NCI-H2081 (cell line): ENCODE measurements at places on chromosomes 16 and 17.

DNA sequence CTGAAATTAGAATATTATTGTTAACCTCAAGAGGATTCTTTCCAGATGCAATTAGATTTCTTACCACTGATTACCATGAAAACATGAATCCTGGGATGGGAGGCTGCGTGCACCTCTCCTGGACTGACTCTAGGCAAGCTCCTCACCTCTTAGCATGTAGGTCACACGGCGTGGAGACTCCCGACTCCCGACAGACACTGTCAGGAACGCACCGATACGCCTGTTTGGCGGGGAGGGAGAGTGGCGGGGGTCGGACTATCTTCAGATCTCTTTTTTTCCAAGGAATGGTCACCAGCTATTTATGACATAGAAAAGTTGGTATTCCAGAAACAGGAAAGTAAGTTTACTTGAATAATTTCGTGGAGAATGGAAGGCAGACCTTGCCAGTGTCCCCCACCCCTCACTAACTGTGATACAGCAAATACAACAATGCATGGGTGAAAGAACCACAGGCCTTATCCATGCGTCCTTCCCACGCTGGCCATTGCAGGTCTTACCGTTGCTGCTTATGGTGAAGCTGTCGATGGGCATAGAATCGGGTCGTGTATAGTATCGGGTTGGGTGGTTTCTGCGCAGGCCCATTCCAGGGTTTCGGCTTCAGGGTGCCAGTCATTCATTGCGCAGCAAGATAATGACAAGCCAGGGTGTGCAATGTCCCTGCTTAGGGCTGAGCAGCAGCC lies 62.6 kb upstream of the ENDOV start:
- DNase-seq, result no peak

DNA sequence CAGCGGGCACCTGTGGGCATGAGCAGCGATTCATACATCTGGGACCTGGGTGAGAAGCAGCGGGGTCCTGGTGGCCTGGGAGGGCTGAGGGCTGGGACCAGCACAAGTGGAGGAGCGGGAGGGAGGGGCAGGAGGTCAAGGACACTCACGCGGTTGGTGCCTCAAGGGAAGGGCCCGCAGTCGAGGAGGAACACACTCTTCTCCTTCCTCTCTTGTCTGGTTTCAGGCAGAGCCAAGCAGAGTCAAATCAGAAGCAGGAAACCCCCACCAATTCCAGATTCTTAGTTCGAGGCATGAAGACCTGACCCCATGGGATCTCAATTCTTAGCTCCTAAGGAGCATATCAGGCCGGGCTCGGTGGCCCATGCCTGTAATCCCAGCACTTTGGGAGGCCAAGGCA lies 15.7 kb downstream of the DNAI2 start:
- DNase-seq, result no peak

GRCh38 chr17:58362368-58363014 lies 10.5 kb upstream of the SUPT4H1 start:
- no peak for DNase-seq

- no peak for DNase-seq
Observed at GRCh38 chr17:49822829-49823228, 25.0 kb downstream of the TAC4 start.

DNA sequence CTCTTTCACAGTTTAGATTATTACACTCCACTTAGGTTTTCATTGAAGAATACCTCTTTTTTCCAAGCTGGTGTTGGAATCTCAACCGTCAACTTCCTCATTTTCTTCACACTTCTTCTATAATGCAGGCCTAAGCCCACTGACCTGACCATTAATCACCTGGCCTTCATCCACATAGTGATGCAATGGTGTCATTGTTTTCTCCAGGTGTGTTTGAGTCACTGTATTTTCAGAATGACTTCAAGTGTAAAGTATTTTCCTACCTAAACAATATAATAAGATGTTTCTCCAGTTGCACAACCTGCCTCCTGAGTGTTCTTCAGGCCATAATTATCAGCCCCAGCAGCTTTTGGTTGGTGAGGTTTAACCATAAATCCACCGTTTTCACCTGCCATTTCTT lies 1675.1 kb downstream of the TP53TG3F start:
- no peak for DNase-seq

GRCh38 chr17:71753070-71753469 lies 367.8 kb upstream of the SOX9 start:
- DNase-seq, result no peak

GRCh38 chr17:81489998-81490992 lies 22.3 kb downstream of the ACTG1 start:
- no peak for DNase-seq

DNA sequence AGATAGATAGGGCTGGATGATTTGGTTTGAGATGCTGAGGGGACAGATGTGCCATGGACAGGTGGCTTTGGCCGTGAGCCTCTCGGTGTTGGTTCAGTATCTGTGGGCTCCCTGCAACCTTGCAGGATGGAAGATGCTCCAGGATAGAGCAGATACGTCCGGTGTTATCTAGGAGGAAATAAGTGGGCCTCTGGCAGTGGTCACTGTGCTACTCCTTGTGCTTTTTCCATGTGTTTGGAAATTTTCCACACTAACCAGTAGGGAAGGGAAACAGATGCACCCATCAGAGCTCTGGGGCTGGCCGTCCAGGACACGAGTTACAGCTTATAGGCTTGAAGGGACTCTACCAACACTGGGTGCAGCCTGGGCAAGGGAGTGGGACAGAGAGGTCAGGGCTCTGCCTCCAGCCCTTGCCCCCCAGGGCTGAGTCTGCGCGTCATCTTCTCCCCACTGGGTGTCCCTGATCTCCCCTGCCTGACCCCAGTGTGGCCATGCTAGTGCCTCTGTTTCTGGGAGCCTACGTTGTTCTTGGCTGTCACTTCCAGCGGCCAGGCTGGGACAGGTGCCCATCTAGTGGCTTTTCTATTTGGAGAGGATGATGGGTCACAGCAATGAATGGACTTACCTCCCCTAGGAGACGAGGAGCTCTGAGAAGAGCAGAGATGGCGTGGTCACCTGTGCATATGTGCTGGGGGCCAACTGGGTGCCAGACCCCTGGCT lies 166.9 kb downstream of the SEC14L1 start:
- DNase-seq, result no peak

DNA sequence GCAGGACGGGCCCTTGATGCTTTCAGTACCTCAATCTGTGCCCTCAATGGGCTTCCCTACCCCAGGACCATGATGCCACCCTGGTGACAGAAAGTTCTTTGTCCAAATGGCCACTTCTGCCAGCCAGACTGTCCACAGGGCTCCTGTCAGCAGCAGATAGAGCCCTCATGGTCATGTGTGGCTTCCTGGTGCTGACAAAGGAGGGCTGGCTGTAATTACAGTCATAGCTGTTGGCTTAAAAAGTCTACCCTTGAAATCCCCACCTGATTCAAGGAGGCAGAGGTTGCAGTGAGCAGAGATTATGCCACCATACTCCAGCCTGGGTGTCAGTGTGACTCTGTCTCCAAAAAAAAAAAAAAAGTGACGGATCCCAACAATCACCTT lies 3.3 kb downstream of the TRPV2 start:
- no peak for DNase-seq

DNA sequence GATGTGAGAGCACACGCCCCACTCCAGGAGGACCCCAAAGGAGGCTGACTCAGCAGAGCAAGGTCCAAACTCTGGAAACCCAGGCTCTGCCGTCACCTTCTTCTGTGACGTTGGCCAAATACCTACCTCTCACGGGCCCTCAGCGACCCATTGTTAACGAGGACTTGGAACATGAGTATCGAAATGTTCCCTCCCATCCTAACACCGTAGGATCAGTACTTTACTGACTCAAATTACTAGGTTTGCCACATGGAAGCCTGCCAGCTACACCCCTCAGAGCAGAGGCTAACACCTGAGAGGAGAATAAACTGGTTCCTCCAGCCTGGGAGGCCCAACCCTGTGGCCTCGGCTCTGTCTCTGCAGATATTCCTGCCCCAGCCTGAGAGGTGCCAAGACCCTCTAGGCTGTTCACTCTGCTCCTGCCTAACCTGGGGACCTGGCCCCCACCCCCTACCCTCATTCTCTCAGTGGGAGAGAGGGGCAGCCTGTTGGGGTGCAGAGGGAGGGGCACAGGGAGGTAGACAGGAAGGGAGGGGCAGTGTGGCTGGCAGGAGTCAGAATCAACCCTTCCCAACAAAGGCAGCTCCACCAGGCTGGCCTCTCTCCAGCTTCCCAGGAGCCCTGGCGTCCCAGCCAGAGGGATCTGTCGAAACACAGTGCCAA lies 4.4 kb downstream of the PITPNM3 start:
- peak; percentile 42 for DNase-seq

DNA sequence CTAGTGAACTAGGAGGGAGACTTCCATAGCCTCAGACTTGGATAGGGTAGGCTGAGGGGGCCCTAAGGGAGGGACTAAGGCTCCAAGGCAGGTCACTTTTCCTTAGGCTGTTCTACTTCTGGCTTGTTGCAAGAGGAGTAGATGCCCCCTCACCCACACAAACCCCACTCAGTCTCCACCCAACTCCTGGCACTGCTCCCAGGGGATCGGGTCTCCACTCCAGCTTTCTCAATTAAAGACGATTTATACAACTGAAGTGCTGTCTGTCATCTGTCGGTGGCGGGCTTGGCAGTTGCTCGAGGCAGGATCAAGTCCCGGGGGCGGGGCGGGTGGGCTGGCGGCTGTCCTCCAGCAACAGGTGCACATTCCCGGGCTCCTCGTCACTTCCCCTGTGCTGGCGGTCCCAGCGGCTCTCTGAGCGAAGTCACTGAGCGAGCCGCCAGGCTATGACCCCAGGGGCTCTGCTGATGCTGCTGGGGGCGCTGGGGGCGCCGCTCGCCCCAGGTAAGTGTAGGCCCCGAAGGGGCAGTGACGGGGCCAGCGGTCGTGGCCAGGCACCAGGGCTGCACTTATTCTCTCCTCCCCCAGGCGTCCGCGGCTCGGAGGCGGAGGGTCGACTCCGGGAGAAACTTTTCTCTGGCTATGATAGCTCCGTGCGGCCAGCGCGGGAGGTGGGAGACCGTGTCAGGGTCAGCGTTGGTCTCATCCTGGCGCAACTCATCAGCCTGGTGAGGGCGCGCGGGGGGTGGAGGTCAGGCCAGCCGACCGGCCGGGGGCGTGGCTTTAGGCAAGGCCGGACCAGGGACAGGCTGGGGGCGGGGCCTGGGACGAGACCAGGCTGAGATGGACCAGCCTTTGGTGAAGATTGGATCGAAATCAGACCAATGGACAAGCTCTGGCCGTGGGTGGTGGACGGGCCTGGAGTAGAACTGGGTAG lies at the start of gene CHRNB1:
Gene CHRNB1, plus strand, starts transcription at position 380 of the 937 bp plus-strand sequence. Its CDS starts 67 bp downstream, at position 447.
- no peak for DNase-seq

DNA sequence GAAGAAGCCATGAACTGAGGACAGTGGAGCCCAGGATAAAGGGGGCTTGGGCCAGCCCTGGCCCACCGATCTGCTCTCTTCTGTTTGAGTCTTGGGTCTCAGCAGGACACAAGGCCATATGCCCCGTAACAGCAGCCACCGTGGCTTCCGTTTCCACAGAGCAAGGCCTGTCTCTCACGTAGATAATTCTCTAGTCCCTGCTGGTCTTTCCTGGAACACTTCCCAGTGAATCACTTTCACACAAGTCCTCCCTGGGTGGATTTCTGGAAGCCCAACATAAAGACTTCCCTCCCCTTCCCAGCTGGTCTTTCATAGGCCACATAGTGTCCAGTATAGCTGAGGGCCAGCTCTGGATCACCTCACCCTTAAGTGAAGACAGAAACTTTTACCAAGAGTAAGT lies 19.9 kb upstream of the C16orf78 start:
- DNase-seq, result no peak

GRCh38 chr16:66212428-66212827 lies 154.1 kb upstream of the CDH5 start:
- DNase-seq, result no peak

GRCh38 chr17:11814655-11815262 lies 182.5 kb downstream of the ZNF18 start:
- DNase-seq, result no peak

- DNase-seq, result no peak
Observed at GRCh38 chr16:8110572-8111514, 479.5 kb downstream of the TMEM114 start.

DNA sequence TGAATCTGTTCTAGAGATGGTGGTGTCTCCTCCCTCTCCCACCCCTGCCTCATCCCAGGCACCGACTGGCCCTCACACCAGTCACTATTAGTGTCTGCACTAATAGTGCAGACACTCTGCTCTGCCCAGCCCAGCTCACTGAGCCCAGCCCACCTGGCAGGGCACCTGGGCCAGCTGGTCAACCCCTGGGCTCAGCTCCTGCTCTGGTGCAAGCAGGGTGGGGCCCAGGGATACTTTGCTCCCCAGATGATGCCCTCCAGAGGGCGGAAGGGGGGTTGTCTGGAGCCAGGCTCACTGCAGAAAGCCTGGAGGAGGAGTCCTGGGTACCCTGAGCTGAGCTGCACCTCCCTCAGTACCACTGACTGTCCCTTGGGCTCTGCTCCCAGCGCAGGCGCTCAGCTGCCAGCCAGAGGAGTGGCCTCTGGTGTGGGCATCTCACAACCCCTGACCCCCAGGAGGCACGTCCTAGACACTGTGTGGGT lies 14.5 kb downstream of the RAB11FIP4 start:
- DNase-seq, result no peak

DNA sequence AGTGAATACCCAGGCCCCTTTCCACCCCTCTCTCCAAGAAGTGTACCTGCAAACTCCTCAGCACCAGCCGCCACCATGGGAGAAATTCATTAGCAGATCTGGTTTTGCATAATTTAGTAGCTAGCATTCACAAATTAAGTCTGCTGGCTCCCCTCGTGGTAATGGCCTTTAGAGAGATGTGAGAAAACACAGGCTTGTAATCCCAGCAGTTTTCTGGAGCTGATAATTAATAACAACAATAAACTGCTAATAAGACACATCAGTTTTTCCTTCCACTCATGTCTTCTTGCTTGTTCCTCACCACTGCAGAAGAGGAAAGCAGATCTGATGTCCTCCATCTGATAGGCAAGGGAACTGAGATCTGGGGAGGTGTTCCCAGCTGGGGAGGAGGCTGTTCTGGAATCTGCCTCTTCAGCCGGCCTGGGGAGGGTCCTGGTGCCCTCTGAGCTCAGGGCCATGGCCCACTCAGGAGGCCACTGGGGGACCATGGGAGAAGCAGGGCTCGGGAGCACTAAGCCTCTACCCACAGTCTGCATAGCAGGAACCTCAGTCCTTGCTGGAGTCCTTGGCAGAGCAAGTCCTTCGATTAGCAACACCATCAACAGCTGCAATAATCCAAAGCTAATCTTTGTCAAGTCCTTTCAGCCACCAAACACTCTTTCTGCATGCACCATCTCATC lies 74.2 kb upstream of the DNAJA2 start:
- no peak for DNase-seq
